Natural killer cell (primary cell): ENCODE measurements at places on chromosomes 7 and 10. TPM values are rescaled to one million over a fixed set of nuclear protein-coding genes. Genes with fewer than 3 reads are reported as not detected.

DNA sequence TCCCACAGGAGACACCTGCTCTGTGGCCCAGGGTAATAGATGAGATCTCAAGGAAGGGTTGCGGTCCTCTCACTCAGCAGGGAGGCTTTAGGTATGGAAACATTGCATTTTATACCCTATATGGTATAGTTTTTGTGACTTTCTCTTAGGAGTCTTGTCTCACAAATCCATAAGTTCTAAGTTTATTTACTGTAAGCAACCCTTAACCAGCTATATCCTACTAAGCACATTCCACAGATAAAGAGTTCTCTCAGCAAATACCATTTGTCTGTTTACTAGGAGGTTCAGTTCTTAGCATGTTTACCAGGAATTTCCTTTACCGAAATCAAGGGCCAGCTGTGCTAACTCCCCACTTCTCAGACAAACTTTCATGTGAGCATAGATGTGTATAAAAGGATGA is 66.9 kb downstream of the ANLN start:
- no peak for DNase-seq

DNA sequence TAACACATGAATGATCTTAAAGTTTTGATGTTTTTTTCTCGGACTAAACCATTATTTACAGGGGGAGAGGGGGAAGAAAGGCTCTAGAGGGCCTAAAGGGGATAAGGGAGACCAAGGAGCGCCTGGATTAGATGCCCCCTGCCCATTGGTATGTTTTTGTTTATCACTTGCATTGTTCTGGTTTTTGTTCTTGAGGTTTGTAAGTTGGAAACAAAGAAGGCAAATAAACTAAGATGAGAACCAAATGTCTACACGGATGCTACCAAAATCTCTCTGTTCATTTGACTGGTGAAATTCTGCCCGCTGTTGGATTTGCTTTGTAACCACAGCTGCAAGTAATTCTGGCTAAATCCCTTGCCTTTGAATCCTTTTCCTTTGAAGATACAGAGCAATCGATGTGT is 99.8 kb upstream of the MACROH2A2 start:
- no peak for DNase-seq

DNA sequence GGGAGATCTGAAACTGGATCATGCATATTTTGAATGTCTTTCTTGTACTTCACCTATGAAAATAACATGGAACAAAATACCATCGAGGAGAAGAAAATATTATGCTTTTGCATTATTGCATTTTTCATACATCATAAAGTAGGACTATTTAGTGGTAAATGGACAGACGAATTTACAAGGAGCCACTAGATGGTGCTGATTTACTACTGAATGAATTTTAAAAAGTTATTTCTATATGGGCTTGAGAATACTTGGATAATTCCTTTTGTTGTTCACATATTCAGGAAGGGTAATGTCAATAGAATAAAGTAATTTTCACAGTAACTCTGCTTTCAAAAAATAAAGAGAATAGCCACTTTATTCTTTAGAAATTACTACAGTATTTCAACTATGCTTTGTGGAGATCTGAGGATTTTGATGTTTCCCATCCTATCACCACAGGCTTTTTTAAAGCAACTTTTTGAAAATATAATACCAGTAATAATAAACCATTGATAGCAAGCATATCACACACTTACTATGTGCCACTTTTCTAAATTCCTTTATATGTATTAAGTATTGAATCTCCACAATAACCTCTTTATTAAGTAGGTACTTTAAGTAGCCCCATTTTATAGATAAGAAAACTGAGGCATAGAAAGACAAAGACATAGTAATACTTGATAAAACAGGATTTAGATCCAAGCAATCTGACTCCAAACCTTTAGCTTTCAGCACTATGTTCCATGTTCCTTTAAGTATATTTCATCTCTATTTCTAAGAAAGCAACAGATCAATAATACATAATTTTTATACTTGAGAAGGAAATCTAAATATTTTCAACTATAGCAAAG is 38.6 kb downstream of the NEBL start:
- DNase-seq, result no peak

- DNase-seq, result no peak
Observed at GRCh38 chr7:97480772-97481390, 251.0 kb upstream of the TAC1 start.

The PROSER2 gene
- total RNA-seq, result 1.9 TPM

DNA sequence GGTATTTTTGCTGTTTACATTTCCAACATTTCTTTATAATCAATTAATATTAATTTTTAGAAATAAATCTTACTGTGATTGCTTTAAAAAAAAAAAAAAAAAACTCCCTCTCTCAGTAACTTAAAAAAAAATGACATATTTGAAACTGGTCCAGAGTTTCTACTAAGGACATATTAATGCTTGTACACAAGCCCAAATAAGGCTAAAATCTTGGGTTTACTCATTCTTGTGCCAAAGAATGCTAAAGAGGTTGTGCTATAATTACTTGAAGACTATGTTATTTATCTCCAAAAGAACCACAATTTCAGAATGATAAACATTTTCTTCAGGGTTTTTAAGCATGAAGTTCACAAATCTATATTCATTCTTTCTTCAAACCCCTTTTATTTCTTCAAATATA is 39.4 kb upstream of the PHF14 start:
- no peak for DNase-seq

- DNase-seq, result no peak
Observed at GRCh38 chr10:118595598-118596425, at the start of gene PRLHR. Gene PRLHR (minus strand): TSS chr10:118595648. CDS start chr10:118595244, 404 bp downstream.

- no peak for DNase-seq
Observed at GRCh38 chr7:26626156-26626555, 238.2 kb downstream of the SKAP2 start.

The ZKSCAN1 gene
- total RNA-seq, result 62.5 TPM

DNA sequence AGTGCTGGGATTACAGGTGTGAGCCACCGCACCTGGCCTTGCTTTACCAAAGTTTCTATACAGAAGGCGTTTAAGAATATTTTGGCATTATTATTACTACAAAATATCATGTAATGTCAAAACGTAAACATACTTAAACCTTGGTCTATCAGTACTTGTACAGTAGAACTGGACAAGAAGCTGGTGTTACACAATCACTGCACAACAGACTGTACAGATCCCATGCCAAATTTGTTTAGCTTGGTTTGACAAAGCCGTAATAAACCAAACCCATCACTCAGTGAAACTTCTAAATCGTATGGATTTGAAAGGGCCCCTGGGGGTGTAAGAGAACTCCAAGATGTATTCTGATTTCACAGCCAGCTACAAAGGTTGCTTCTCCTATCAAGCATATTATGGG is 51.8 kb upstream of the RHEB start:
- DNase-seq, result no peak

DNA sequence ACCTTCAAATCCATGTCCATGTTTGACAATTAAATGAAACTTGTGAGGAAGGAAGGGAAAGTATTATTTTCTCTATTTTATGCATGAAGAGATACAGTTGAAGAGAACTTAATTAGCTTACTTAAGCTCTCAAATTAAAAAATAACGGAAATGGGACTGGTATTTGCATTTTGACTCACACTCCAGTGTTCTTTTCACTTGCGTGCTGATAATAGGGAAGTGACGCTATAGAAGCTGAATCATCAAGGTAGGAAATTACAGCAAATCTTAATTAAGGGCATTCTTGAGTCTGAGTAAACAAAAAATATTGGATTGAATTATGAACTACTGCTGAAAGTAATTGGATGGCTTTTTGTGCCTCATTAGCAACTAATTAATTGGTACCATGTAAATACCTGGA is 44.0 kb upstream of the NPVF start:
- DNase-seq, result no peak

The FXYD4 gene
- not detected for total RNA-seq

GRCh38 chr10:48538611-48539010 is 66.3 kb downstream of the ARHGAP22 start:
- no peak for DNase-seq

The CACNA2D1 gene
- total RNA-seq, result not detected

DNA sequence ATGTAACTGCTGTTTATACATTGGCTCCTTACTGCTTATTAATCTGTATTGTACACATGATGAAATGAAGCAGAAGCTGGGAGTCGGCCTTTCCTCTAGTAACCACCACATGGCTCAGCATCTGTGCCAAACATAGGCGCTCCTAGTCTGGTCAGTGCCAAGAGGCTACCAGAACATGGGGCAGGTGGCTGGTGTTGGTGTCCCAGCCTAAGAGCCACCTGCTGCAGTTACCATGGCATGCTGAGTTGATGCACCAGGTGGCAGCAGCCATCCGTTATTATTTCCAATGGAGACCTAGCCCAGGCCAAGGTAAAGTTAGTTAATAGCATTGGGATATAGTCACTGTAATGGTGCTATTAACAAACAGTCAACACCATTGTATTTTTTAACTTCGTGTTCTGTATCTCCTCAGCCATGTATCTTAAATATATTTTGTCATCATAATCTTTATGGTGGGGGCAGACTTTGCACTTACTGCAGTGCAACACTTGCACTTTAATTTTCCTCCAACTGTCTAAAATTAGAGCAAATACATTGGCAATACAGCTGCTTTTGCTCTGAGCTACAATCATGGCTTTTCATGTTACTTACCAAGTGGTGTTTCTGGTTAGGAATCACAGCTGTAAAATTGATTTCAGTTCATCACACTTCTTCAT is 33.1 kb downstream of the HBP1 start:
- peak; percentile 56 for DNase-seq

- no peak for DNase-seq
Observed at GRCh38 chr10:106661767-106662140, 502.8 kb downstream of the SORCS1 start.
